ENCODE measurements at places on chromosomes 13 and 19.

DNA sequence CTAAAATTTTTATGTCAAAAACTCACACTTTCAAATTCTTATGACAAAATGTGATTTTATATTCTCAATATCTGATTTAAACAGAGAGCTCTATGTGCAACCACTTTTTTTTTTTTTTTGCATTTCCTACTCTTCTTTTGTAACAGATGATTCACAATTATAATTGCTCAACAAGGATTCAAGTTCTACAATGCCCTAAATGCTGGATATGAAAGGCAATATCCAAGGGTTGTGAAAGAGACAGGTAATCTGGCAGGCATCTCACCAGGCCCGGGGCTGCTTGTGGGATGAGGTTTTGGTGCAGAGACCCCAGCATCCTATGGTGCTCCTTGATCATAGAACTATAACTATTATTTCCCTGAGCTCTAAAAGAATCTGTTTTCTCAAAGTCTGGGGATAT lies 363.6 kb upstream of the NBEA start:
- no peak for DNase-seq

DNA sequence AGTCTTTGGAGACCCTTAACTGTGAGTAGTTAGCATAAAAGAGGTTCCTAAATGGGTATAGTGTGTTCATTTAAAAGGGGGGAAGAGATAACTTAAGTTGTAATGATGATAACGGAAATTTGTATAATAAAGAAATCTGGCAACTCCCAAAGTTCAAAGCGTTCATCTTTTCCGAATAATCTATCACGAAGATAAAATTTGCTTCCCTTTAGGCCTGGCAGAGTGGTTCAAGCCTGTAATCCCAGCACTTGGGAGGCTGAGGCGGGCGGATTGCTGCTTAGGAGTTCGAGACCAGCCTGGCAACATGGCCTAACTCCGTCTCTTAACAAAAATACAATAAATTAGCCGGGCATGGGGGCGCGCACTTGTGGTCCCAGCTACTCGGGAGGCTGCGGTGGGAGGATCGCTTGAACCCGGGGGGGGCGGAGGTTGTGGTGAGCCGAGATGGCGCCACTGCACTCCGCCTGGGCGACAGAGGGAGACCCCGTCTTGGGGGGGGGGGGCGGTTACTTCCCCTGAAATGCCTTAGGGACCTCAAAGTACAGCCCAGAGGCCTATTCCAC lies 934 bp downstream of the N4BP2L2 start:
- DNase-seq, result no peak

DNA sequence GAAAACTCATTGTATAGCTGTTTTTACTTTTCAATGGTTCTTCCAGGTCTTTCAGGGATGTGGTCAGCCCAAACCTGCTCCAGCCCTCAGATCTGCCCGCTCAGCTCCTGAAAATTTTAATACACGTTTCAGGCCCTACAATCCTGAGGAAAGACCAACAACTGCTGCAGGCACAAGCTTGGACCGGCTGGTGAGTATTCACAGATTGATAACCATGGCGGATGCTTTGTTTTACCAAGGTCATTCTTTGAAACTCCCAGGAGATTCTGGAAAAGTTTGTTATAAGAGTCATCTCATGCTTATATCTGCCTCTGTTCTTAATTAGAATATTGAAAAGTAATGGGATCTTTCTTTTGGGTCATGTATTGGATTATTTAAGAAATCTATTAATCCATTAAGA lies 173.5 kb downstream of the DCT start:
- DNase-seq, result no peak

- no peak for DNase-seq
Observed at GRCh38 chr13:69975496-69975895, 132.1 kb upstream of the ATXN8OS start.

DNA sequence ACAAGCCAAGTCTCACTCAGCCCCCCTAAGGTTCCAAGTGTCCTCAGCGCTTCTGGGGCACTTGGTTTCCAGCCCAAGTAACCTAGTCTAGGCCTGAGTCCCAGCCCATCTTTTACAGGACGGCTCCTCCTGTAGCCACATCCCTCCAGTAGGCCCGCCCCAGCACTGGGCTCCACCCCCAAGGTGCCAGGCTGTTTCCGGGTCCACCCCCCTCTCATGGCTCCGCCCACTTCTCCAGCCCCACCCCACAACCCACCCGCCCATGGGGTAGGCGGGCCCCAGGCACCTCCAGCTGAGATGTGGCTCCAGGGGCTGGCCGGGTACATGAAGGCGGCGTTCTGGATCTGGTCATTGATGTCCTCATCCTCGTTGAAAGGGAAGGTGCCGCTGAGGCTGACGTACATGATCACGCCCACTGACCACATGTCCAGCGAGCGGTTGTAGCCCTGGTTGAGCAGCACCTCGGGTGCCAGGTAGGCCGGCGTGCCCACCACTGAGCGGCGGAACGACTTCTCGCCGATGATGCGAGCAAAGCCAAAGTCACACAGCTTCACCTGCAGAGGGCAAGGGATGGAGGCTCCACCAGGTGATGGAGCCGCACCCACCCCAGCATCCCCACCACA lies 17.2 kb upstream of the DACT3 start:
- no peak for DNase-seq

DNA sequence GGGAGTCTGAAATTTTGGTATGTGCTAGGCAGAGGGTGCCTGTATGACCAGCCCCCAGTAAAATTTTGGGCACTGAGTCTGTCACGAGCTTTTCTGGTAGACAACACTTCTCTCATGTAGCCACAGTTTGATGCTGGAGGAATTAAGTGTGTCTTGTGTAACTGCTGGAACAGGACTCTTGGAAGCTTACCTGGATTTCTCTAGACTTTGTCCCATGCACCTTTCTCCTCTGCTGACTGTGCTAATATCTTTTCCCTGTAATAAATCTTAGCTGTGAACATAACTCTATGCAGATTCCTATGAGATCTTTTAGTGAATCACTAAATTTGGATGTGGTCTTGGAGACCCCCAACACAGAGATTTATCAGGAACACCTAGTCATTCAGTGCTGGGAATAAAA lies 13.8 kb downstream of the RNF6 start:
- DNase-seq, result no peak

DNA sequence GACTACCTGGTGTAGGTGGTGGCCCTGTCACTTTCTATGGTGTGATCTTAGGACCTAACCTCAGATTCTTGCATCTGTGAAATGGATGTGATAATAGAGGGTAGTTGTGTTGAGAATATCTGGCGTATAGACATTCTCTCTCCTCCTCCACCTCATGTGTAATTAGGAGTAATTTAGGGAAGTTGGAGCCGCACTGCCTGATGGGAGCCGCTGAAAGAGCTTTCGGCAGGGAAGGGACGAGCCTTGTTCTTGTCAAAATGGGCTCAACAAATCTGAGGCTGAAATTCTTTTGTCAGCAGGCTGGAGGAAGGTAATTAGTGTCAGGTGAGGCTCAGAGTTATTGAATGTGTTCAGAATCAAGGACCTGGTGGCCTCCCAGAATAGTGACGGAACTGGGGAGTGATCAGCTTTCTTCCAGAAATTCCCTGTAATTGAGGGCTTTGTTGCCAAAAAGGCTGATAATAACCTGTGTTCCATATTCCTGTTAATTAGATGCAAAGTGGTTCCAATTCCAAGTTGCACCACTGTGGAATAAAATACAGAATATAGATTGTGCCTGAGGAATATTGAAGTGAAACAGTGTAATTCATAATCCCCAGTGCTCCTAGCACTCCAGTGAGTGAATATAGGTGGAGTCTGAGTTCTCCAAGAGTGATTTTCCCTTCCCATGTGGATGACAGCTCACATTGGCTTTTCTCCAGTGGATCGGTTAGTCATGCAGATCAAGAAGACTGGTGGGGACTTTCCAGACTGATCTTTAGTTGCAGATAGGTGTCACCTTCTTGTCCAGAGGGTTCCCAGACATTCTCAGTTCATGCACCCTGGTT lies 47.5 kb downstream of the SPATA13 start:
- peak; percentile 18 for DNase-seq

DNA sequence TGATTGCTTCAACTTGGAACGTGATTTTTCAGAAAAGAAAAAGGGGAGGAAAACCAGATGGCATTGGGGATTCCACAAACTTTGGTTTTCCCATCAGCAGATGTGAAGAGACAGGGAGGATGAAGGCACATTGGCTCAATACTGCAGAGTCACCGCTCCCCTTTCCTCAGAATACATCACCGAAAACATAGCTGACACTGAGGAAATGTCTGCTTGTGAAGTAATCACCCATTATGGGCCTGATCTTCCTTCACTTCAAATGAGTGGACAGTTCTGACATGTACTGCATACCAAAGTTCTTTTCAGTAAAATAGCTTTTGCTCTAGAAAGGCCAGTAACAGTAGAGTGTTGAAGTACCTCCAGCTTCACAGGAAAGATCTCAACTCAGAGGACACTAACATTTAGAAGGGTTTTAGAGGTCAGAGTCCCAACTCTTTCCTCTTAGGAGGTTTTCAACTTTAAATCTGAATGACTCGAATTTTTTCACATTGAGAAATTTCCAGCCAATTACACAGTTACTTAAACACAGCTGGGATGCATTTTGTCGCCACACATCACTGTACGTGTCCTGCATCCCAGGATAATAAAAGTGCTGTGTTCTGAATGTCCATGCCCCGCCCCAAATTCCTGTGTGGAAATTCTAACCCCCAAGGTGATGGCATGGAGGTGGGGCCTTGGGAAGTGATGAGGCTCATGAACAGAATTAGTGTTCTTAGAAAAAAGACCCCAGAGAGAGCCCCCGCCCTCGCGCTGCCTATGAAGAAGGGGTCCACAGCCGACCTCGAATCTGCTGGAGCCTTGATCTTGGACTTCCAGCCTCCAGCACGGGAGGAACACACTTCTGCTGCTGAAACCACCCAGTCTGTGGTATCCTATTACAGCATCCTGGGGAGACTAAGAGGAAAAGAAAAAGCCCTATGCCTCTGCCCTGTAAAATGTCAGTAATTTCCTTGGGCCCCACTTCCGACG lies 77.7 kb downstream of the COL4A1 start:
- DNase-seq, result no peak

DNA sequence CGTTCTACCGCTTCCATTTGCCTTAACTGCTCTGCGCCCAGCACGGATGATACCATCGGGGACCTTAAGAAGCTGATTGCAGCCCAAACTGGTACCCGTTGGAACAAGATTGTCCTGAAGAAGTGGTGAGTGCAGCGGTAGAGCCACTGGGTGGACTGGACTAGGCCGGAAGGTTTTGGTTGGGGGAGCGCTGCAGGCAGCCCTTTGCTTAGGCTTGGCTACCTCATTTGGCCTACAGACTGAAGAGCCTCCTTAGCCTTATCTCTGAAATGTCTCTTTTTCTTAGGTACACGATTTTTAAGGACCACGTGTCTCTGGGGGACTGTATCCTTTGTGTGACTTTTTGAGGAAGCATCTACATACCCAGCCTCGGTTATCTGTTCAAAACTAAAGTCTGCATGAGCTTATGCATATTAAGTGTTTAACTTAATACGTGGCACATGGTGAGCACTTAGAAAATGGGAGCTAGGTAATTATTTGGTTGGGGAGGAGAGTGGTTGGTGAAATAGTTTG lies 889 bp downstream of the UBL5 start:
- no peak for DNase-seq

Measured in HTR-8/SVneo (cell line).